ENCODE measurements at places on chromosomes 6 and 20.

GRCh38 chr6:73516514-73517489, 4.0 kb downstream of the EEF1A1 start:
- DNase-seq = no peak

DNA sequence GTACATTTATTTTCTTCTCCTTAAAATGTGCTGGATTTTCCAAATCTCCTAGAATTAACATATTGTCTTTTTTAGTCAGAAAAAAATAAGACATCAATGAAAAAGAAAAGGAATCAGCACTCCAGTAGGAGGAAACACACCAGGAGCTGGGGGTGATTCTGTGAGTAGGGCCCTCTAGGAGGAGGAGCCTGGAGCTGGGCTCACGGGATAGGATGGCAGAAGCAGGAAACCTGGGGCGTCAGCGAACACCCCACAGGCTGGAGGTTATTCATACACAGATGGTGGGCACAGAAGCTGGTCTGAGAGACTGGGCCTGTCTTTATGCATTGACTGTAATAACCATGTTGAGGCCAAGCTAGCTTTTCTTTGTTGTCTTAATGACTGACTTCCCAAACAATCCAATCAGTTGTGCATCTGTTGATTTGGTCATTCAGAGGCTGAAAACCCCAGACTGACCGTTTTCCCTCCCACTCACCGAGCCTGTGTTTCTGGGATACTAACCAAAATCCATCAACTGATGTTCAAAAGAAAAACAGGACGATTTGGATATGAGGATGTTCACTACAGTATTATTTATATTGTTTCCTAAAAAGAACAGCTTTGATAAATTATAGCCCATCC, 53.1 kb downstream of the CPNE5 start:
- DNase-seq = no peak

DNA sequence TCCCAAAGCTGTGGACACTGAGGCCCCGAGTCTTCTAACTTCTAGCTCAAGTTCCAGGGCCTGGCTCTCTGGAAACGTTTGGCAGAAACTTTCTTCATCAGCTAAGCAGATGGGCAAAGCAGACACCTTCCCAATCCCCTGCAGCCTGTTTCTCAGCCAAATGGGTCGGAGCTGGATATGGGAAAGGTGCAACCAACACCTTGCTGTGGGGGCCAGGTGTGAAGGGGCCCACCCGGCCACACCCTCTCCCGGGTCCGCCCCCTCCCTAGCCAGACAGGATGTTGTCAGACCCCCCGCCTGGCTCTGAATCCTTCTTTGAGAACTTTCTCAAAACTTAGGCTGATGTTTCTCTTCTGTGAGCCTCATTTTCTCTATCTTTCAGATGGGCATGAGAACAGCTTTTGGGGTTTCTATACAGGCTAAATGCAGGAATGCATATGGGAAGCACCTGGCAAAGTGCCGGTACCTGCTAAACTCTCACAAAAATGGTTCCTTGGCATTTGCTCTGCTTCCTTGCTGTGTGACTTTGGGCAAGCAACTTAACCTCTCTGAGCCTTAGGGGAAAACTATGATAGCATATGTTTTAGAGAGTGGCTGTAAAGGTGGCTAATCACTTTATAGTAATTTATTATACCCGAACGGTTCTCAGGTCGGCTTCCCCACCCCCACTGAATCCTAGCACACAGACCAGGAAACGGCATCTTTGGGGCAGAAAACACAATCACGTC, 1.8 kb downstream of the SNAI1 start:
- DNase-seq = no peak

DNA sequence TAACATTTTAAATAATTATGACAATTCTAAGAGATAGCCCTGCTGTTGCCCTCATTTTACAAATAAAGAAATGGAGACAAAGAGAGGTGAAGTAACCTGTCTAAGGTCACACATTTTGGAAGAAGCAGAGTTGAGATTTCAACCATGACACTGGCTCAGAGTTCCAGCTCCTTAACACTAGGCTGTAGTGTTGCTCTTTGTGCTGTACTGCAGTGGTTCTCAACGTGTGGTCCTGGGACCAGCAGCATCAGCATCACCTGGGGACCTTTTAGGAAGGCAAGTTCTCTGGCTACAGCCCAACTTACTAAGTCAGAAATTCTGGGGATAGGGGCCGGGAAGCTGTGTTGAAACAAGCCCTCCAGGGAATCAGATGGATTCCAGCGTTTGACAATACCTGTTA, 62.4 kb upstream of the FERMT1 start:
- DNase-seq = no peak

DNA sequence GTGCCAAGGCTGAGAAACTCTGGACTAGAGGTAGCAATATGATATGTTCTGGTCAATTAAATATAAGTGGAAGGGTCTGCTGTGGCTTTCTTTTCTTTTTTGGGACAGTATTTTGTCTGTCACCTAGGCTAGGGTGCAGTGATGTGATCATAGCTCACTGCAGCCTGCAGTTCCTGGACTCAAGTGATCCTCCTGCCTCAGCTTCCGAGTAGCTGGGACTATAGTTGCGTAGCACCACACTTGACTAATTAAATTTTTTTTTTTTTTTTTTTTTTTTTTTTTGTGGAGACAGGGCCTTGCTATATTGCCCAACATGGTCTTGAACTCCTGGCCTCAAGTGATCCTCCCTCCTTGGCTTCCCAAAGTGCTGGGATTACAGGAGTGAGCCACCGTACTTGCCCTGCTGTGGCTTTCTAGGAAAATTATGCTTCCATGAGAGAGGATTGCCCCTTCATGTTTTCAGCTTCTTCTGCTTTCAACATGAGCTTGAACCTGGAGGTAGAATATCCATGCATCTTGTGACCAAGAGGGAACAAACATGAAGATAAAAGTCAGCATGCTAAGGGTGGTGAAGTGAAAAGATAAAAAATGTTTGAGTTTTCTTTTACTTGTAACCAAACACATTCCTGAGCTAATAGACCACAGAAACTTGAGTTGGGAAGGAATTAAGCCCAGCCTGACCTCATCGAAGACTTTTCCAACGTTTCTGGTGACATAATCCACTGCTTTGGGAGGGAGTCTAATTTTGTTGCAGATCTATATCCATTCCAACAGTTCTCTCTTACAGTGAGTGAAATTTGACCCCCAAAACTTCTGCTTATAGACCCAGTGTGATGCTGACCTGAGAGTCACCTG, 75.1 kb downstream of the CARMIL1 start:
- no peak for DNase-seq

Data from NCI-H1048 (cell line).